DMS79 (cell line): ENCODE measurements at places on chromosomes 13 and 19.

DNA sequence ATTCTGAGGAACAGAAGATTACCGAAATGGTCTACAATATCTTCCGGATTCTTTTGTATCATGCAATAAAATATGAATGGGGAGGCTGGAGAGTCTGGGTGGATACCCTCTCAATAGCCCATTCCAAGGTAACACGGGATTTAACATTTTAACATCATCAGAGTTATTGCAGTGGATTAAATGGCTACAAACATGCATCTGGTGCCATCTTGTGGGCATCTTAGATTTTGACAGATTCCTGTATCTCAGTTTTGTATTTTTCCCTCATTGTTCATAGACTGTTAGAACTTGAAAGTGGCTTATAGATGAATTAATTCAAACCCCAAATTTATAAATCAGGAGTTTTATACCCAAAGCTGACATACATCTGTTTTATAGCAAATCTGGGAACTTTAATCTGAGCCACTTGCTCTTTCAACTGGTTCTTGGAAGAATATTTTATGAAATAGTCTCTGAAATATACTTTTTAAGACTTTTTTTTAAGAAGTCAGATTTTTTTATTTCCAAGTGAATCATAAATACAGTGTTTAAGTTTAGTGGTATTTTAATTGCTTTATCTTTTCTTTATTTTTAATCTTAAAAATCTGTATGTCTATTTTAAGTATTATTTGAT, 215.2 kb downstream of the NBEA start:
- no peak for DNase-seq

- DNase-seq: no peak
Measured at GRCh38 chr13:101730420-101731000, 278.0 kb downstream of the ITGBL1 start.

DNA sequence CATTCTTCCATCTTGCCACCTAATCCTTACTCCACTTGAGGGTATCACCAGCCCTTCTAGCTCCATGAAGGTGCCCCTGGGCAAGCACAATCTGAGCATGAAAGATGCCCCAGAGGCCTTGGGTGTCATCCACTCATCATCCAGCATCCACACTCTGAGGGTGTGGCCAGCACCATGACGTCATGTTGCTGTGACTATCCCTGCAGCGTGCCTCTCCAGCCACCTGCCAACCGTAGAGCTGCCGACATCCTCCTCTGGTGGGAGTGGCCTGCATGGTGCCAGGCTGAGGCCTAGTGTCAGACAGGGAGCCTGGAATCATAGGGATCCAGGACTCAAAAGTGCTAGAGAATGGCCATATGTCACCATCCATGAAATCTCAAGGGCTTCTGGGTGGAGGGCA, 3.1 kb upstream of the KLK3 start:
- no peak for DNase-seq

DNA sequence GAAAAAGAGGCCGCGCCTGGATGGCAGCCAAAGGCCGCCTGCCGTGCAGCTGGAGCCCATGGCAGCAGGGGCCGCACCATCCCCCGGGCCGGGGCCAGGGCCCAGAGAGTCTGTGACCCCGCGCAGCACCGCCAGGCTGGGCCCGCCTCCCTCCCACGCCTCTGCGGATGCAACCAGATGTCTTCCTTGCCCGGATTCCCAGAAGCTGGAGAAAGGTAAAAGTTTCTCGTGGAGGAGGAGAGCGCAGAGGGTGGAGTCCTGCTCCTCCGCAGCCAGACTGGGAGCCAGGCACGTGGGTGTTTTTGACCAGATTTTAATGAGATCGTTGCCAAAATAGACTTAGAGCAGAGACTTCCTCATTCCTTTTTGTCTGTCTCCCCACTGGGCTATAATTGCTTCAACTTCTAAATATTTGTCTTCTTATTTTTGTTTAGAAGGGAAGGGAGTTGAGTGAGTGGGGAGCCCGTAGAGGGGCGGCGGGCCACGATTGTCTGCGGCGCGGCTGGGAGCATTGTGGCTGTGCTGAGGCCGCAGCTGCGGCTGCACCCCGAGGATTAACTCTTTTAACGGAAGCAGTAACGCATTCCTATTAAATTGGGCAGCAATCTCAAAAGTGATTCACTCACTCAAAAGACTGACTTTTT, 22.8 kb upstream of the NDUFS7 start:
- DNase-seq: no peak

GRCh38 chr19:3243819-3244700, 19.6 kb downstream of the CELF5 start:
- no peak for DNase-seq

DNA sequence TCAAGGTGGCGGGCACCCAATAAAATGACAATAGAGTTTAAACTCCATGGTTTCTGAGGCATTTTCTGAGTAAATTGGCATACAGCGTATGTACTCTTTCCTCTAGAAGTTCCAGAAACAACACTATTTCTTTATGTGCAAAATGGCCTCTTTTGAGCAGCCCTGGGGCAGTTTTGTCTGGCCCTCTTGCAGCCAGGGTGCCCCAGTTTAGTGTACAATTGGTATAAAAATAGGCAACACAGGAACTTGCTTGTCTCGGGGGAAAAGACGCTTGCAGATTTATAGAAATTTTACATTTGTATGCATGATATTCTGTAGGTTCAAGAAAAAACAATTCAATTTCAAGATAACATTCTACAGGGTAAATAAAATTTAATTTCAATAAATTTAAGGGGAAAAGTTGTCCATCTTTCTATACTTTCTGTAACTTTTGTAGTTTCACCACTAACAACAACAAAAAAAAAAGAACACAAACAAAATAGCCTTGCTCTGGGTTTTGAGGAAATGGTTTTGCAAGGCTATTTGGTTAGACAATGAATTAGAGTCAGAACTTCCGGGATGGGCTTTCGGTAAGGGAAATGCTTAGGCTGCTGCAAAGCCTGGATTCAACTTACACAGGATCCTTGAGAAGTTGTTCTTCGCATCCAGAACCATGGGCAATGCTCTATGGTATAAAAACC, 45.3 kb downstream of the LRCH1 start:
- DNase-seq: no peak

DNA sequence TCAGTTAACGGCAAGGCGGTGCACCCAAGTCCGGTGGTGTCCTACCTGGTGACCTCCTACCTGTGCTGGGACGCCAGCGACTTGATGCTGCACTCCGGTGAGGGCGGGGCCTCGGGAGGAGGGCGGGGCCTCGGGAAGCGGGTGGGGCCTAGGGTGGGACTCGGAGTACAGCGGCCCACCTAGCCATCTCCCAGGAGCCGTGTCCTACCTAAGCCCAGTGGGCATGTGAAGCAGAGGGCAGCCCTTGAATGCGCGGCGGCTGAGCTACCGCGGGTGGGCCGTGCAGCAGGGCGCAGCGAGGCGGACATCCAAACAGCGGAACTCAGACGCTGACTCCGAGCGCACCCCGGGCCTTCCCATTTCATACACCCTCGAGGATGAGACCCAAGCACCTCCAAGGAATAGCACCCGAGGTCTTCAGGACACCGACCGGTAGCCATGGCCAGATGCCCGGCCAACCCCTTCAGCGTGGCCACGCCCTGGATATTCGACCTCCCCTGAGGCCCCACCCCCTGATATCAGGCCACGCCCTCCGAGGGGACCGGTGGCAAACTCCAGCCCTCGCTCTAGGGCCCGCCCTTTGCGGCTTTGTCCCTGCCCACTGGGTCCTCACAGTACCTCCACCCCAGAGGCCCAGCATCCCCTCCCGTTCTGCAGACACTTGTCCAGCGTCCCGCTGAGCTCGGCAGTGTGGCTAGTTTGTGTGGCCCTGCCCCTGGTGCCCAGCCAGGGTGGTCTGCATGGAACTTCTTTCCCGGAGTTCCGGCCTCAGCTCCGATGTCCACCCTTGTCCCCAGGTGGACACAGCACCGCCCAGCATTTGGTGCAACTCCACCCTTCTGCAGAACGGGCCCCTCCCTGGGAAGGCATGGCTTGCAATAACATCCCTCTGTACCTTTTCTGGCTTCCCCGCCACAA, 5.4 kb downstream of the KLK1 start:
- no peak for DNase-seq

DNA sequence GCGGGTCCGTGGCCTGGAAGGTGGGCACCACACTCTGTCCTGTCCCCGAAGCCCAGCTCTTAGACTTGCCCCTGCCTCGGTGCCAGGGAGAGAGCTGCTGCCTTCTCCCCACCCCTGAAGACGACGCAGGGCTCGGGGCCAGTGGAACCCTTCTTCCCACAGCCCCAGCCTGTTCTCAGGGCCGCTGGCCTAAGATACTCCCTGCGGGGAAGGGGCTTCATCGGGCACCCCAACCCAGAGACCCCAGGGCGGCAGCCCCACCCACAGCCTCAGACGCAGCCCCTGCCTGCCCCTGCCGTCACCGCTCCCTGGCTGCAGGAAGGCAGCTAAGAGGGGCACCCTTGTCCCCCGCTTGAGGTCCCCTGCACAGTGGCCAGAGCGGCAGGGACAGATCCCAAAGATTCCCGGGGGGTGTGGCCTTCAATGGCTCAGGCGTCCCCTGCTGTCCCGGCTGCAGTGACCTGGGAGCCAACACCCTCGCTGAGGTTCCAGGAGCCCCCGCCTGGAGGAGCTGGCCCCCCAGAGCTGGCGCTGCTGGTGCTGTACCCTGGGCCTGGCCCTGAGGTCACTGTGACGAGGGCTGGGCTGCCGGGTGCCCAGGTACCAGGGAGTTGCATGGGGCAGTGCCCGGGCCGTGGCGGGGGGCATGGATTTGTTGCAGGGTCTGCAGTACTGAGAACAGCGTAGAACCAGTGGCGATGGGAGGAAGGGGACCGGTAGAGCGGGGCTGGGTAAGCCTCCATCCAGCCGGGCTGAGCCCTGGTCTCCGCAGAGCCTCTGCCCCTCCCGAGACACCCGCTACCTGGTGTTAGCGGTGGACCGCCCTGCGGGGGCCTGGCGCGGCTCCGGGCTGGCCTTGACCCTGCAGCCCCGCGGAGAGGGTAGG, 1.0 kb downstream of the AMH start:
- no peak for DNase-seq

DNA sequence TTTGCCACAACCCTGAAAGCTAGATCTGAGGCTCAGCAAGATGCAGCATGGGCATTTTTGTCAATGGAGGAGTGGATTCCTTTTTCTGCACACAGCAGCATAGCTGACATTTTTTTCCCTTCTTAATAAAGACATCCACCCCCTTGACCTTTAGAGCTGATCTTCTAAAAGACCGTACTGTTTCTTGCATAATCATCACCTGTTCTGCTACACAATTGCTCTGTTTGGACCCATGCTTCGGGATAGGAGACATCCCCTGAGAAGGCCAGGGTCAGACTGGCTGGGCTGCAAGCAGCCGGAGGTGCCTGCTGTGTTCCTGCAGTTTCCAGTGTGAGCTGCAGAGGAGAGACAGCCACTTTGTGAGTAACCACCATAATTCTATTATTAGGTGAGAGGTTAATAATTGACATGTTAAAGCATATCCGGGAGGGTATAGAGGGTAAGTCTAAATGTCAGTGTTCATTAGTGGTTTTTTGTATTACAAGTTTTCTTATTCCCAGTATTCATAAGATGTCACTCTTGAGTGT, 108.5 kb upstream of the C1QTNF9B start:
- DNase-seq: no peak

GRCh38 chr13:39770221-39771090, 115.0 kb downstream of the COG6 start:
- no peak for DNase-seq

DNA sequence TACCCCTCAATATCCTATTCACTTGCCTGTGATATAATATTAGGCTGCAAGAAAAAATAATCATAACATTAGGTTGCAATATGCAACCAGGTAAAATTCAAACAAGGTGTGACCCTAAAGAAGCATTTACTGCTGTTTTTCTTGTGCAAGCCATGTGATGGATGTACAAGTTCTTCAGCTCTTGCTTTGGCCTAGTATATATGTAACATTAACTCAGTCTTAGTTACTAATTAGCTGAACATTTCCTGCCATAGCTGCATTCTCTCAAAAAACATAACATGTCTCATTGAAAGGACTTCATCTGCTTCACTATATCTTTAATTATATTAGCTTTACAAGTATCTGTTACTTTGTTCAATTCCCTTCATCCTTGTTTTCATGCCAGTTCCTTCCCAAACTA, 406.8 kb upstream of the HTR2A start:
- no peak for DNase-seq

DNA sequence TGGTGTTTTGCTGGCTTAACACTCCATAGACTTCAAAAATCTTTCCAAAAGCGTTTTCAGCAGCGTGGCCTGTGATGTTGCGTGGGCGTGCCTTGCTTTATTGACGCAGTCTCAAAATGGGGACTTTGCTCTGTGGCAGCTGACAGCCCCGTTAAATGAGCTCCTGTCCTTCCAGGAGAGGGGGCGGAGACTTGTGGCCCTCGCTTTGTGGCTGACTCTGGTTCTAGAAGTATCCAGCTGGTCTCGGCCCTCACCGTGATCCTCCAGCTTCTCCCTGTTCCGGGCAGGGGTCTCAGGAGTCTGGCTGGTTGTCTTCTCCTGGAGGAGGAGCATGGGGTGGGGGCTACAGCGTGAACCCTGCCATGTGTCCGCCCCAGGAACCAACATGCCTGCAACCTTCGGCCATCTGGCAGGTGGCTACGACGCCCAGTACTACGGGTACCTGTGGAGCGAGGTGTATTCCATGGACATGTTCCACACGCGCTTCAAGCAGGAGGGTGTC, 8.4 kb upstream of the ZNF554 start:
- no peak for DNase-seq

- DNase-seq: no peak
Measured at GRCh38 chr19:29329460-29330134, 116.6 kb upstream of the UQCRFS1 start.

DNA sequence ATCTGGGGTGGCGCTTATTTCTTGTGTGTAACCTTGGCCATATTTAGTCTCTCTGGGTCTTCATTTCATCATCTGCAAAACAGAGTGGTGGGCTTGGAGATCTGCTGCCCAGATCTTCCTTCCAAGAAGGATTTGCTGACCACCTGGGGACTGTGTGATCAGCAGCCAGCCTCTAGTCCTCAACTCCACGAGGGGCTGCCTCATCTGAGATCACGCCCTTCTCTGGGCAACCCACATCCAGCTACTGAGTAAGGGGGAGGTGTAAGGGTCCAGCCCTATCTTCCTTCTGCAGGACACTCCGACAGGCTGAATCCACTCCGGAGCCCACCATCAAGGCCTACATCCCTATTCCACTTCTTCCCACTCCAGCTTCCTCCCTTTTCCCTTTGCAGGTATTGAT, 57.9 kb downstream of the CHST8 start:
- no peak for DNase-seq

DNA sequence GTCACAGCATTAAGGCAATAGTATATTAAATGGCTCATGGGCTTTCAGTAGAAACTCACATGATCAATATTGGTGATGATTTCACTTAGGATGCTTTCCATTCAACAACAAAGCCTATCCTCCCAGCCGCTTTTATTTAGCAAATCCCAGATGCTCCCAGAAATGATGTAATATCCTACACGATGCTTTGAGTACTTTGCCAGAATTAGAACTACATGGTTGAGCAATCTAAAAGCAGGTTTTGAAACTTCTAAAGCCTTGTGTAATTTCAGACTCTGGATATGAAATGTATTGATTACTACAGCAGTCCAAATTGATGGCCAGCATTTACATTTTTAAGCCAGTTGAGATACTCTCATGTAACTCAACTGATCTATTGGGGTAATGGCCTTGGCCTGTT, 13.6 kb downstream of the DLEU7 start:
- no peak for DNase-seq
